ENCODE measurements at places on chromosomes 12 and 14.

GRCh38 chr12:71945121-71945520, 6.5 kb downstream of the TPH2 start:
- no peak for DNase-seq

DNA sequence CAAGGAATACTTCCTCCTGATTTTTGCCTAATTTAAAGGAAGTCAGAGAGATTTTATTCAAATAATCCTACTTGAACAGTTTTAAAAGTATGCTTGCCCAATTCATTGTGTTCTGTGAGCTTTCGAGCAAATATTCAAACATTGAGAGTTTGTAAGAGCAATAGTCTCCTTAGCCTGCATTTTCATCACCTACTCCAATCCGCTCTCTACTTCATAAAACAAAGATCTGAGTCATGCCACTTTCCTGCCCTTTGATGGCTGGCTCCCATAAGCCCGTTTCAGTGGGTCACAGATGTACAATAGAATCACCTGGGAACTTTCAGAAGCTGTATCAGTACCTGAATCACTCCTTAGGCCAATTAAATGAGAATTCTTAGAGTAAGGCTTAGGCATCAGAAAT, 319.2 kb downstream of the PDZRN4 start:
- DNase-seq, result no peak

- DNase-seq, result no peak
Measured at GRCh38 chr14:89252887-89253532, 164.0 kb downstream of the FOXN3 start.

GRCh38 chr14:94387051-94388026, 1.1 kb downstream of the SERPINA1 start:
- DNase-seq, result no peak

DNA sequence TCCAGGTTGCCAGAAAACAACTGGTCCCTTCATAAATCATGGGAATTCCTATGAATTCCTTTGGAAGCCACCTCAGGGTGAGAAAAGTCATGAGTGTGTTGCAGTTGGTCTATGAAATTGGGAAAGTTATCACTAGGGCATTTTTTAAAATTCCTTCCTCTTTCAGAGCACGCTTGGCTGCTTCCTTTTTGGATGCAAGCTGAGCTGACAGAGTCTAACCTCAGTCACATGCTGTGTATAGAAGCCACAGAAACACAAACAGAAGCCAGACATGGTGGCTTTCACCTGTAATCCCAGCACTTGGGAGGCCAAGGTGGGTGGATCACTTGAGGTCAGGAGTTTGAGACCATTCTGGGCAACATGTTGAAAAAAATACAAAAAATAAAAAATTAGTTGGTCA, 21.7 kb upstream of the HELB start:
- DNase-seq, result no peak

- no peak for DNase-seq
Measured at GRCh38 chr12:66500841-66501240, 178.0 kb downstream of the GRIP1 start.

DNA sequence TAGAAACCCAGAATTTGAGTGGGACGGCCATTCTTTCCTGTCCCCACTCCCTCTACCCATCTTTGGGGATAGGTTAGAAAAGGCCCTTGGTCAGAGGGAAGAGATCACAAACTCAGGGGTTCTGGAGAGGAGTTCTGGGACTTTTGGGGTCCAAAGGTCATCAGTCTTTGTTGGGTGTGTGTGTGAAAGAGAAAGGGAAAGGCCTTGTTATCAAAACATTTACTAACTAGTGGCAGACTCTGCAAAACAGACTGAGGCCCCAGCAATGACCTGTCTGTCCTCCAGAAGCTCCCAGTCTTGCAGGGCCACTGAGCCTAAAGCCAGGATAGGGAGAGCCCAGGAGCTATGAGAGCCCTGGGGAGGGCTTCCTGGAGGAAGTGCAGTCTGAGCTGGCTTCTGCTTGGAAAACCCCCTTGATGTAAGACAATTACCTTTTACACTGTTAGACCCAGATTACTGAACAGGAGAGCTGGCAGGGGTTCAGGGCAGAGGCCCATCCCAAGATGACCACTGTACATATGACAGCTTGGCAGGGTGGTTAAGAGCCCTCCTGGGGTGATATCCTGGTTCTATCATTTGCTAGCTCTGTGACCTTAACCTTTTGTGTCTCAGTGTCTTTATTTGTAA, 429.1 kb upstream of the CCDC196 start:
- DNase-seq, result no peak

All from cerebellar nuclear complex (tissue), 1 donor.